ENCODE measurements at places on chromosomes 7 and 10.

- ATAC-seq: no peak
Observed at GRCh38 chr10:89426230-89426868, 12.0 kb downstream of the IFIT5 start.

- ATAC-seq: no peak
Observed at GRCh38 chr7:154776350-154776749, 226.6 kb downstream of the PAXIP1 start.

DNA sequence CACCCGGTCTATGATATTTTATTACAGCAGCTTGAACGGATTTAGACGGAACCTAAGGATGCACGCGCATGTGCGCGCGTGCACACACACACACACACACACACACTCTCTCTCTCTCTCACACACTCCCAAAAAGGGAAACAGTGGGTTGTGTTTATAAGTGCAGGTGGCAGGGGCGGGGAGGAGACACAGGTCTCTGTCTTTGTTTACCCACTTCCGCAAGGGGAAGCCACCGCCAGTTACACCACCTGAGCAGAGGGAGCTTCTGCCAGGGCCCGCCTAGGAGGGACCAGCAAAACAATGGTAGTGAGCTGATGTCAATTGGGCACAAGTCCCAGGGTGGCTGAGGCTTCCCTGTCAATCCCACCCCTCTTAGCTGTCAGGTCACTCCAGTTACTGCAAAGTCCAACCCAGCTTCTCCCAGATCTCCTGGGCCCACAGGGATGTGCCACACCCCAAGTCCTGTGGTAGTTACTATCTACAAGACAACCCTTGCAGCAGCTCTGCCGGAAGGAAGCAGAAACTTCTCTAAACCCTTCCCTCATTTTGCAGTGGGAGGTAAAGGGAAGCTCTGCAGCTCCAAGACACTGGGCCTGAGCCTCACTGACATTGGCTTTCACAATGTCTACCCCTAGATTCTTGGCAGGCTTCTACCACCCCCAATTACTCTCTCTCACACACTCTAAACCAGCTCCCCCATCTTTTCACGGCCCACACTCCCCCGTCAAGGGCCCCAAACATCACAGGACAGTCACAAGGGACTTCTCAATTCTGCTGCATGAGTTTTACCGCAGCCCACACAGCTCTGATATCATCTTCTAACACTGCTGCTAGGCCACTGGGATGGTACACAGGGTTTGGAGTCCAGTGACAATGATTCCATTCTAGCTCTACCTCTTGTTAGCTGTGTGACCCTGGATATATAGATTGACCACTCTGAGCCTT, 17.6 kb downstream of the ANXA11 start:
- peak; percentile 98 for ATAC-seq

GRCh38 chr10:71337219-71337701, 18.2 kb downstream of the SLC29A3 start:
- no peak for ATAC-seq

- no peak for ATAC-seq
Observed at GRCh38 chr10:33376476-33376875, 42.0 kb upstream of the NRP1 start.

GRCh38 chr10:132142396-132143161, 44.2 kb upstream of the DPYSL4 start:
- peak; percentile 67 for ATAC-seq

- ATAC-seq: no peak
Observed at GRCh38 chr7:73741600-73741999, 3.0 kb upstream of the ABHD11 start.

Data from stimulated activated memory B cell treated with anti-CD40 and anti-IgM and Interleukin-4, amounts not matched to agents 10 μg/mL and 1 μg/mL and 100 μg/mL, for 72 hours (primary cell).